OCI-LY7 (cell line): ENCODE measurements at places on chromosomes 6 and 20.
A peak's percentile ranks its signal among the peaks of the same experiment; 100 is the strongest.

- peak; percentile 42 for DNase-seq
Measured at GRCh38 chr20:54680872-54681619, 205.7 kb downstream of the DOK5 start.

- no peak for DNase-seq
Measured at GRCh38 chr20:53487461-53488200, 106.0 kb downstream of the ZNF217 start.

- peak; percentile 61 for DNase-seq
Measured at GRCh38 chr6:71349395-71349794, 60.8 kb downstream of the OGFRL1 start.

GRCh38 chr6:81889377-81890053 is 137.0 kb upstream of the TENT5A start:
- no peak for DNase-seq

DNA sequence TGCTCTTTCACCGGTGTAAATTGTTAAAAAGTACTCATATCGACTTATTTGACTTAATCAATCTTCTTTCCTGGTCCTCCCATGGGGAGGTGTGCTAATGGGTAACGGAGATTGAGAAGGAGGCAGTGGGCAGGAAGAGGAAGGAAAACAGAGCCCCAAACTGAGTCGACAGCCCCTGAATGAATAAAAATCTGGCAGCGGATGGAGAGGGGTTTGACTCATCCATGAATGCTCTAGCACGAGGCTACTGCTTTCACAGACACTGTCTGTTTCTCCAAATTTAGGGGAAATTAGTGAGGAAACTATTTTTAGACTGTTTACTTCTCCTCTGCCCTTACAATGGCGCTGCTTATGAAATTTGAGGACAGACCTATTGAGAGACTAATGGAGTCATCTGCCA is 142.2 kb upstream of the ATXN1 start:
- no peak for DNase-seq

- no peak for DNase-seq
Measured at GRCh38 chr6:126661646-126662045, 321.7 kb downstream of the CENPW start.
